Motor neuron (in vitro differentiated cells): ENCODE measurements at places on chromosomes 11 and 22. TPM values are rescaled to one million over a fixed set of nuclear protein-coding genes. Genes with fewer than 3 reads are reported as not detected.

Gene RTN4RL2
- total RNA-seq = 8.5 and 11.6 TPM in 2 replicates

Gene VPREB1
- total RNA-seq = not detected in 2 replicates

Gene UBQLN3
- total RNA-seq = 0.15 TPM in 1 of 2 replicates, not detected in the other

Gene SMC1B
- 0.19 and 0.21 TPM in 2 replicates for total RNA-seq

Gene IL17REL
- 0.06 TPM in 1 of 2 replicates, not detected in the other for total RNA-seq

Gene FLRT1
- total RNA-seq = 5.3 and 7.4 TPM in 2 replicates

Gene KRTAP5-10
- 0.26 TPM in 1 of 2 replicates, not detected in the other for total RNA-seq

DNA sequence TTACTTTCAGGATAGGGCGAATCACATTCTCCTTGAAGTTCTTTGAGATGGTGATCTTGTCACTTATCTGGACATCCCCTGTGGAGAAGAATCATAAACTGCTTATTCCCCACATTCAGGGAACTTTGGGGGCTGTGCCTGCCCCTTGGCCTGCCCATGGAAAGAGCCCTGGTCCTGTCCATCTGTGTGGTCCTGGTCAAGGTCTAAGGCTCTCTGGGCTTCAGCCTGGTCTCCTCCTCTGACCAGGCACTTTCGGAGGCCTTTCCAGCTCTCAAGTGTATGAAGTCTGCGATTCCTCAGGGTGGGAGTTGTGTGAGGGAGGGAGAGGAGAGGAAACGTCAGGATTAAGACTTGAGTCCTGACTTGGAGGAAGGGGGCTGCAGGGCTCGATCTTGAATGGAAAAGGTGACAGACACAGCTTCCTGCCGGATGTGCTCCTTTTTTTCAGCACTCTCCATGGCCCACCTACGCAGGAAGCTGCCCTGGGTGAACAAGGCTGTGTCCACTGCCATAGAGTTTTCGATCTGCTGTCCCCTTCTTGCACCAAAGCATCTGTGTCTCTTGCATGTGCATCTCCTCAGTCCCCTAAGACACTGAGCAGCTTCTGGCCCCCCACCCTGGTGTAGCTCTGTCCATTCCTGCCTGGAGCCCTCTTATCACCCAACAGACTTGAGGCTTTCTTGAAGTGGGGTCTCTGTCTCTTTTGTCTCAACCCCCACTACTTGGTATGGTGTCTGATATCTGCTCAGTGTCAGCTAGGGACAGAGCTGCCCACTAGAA is 50.8 kb upstream of the PHOX2A start:
- no peak for ATAC-seq

- ATAC-seq = no peak
These were observed 35.9 kb upstream of the LYVE1 start for GRCh38 chr11:10604340-10604748.

DNA sequence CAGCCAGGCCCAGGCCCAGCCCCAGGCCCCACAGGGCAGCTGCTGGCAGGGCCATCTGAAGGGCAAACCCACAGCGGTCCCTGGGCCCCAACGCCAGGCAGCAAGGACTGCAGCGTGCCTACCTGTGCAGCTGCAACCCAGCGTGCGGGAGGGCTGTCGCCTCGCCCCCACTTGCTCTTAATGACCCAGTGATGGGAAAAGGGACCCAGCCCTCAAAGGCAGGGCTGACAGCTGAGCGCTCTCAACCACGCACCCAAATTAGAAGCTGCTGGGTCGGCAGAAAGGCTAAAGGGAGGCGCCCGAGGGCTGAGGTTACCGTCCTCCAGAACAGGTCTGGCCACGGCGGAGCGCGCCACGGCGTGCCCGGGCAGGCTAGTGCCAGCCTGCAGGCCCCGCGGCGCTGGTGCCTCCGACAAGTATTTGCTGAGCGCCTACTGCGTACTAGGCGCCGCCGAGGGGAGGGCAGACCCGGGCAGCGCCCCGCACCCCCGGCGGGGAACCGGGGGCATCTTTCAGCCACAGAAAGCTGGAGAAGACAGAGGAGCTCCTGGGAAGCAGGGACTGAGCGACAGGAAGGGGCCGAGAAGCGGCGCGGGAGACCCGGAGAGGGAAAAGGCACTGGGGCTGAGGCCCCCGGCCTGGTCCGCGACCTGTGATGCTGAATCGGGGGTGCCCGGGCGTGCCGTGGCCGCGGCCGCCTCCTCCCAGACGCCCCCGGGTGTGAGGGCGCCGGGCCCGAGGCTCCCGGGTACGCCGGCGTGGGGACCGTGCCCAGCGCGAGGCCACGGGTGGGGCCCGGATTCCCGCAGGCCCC is 773 bp downstream of the HRAS start:
- peak; percentile 1 for ATAC-seq

DNA sequence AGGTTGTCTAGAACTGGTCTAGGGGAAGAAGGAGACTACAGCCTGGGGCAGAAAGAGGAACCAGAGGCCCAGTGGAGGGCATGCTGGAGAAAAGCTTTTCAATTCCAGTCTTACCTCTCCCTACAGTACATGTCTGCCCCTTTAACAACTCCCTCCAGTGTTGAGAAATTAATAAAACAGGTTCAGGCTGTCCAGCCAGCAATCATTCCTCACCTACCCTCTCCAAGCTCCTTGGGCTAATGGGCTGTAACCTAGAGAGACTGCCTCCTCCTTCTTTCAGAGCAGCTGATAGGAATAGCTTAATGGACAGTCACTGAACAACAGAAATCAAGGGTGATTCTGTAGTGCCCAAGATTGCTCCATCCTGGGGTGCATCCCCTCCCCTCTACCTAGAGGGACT is 8.8 kb downstream of the SLC35F2 start:
- peak; percentile 23 for ATAC-seq

DNA sequence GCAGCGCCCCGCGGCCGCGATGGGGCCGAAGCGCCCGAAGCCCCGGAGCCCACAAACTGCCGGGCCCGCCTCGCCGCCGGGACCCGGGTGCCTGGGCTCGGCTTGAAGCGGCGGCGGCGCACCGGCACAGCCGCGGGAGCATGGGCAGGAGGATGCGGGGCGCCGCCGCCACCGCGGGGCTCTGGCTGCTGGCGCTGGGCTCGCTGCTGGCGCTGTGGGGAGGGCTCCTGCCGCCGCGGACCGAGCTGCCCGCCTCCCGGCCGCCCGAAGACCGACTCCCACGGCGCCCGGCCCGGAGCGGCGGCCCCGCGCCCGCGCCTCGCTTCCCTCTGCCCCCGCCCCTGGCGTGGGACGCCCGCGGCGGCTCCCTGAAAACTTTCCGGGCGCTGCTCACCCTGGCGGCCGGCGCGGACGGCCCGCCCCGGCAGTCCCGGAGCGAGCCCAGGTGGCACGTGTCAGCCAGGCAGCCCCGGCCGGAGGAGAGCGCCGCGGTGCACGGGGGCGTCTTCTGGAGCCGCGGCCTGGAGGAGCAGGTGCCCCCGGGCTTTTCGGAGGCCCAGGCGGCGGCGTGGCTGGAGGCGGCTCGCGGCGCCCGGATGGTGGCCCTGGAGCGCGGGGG is 346 bp downstream of the FJX1 start:
- ATAC-seq = peak; percentile 7

- ATAC-seq = no peak
These were observed 1.5 kb downstream of the KREMEN1 start for GRCh38 chr22:29074276-29074772.

GRCh38 chr11:61495801-61496601 is 12.5 kb upstream of the LRRC10B start:
- ATAC-seq = peak; percentile 53

- ATAC-seq = no peak
These were observed 230.2 kb downstream of the OPCML start for GRCh38 chr11:133302056-133302455.

DNA sequence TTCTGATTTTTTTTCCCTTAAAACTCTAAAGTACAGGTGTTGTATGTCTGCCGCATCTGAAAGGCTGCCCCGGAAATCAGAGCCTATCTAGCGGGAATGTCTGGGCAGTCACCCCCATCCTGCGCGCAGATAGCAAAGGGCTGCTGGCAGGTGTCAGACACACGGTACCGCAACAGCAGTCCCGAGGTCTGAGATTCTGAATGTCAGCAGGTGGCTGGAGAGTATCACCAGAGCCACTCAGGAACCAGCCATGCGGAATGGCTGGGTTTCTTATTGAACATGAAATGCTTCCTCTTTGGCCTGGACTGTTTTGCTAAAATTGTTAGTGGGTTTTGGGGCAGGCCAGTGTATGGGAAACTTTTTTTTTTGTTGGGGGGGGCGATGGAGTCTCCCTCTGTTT is 53.3 kb downstream of the CERK start:
- ATAC-seq = no peak

GRCh38 chr11:7982582-7983119 is 4.5 kb upstream of the EIF3F start:
- no peak for ATAC-seq
